Stimulated activated CD4-positive, alpha-beta T cell treated with anti-CD3 and anti-CD28 coated beads, TNF-alpha, amount 100 ng/mL, for 48 hours (primary cell): ENCODE measurements at places on chromosomes 7 and 10.
A peak's percentile ranks its signal among the peaks of the same experiment; 100 is the strongest.

GRCh38 chr7:137947046-137947445 is 54.8 kb downstream of the CREB3L2 start:
- DNase-seq, result no peak

DNA sequence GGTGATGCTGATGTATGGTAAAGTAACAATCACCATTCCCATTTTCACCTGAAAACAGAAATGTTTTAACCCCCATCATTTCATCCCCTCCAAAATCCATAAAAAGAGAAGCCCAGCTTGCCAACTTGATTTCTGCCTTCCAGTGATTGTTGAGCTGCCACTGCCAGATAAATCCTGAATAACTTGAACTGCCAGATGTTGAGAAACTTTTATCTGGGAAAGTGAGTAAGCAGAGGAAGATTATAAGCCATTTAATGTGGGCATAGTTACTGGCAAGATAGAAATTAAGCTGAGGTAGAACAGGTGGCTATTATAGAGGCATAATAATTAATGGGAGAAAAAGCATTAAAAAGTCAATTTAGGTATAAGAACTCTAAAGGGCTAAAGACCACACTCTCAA is 534.1 kb downstream of the ANKRD7 start:
- no peak for DNase-seq

DNA sequence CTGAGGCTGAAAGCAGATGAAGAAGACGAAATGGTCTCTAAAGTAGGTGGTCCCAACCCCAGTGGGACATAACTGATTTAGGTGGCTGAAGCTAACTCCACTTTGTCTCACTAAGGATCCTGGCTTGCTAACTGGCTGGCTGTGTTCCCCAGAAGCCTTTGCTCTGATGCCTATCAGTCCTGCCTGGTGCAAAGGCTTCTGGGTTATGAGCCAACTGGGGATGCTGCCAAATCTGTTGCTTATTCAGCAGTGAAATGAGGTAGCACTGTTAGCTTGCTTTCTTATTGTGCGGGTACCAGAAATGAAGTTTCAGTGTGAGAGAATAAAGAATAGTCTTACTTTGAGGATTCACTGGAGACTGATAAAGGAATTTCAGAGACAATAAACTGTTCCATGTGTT is 18.1 kb downstream of the PRKG1 start:
- DNase-seq, result no peak

GRCh38 chr7:133512560-133512959 is 259.7 kb downstream of the EXOC4 start:
- no peak for DNase-seq

- DNase-seq, result no peak
Observed at GRCh38 chr7:77538281-77539212, 1.5 kb downstream of the PTPN12 start.

DNA sequence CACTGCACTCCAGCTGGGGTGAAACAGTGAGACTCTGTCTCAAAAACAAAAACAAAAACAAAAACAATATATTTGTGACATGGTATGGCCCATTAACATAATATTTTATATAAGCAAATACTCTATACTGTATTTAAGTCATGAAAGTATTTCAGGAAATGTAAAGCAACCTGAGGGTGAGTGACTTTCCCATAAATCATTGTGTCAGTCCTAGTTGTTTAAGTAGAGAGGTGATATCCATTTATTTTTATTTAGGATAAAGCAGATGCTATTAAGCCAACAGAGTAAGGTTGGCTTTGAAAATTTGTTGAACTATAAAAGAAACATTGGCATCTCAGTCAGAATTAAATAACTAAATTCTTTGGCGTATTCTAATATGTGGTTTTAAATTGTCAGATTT is 60.5 kb downstream of the MKLN1 start:
- no peak for DNase-seq

DNA sequence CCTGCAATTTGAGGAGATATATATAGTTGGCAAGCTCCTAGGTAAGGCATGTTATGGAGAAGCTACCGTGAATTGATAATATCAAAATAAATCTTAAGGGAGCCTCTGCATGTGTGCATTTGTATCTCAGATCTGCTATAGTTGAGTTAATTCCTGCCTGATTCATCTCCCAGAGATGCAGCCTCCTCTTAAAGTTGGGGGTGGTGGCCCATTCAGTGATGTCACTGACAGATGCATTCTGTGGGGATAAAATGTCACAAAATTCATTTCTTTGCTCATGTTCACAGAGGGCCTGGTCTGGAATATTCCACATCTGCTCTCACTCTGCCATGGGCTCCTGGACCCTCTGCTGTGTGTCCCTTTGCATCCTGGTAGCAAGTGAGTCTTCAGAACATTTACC is 185.8 kb upstream of the PRSS1 start:
- no peak for DNase-seq

GRCh38 chr10:130741901-130742855 is 569.3 kb downstream of the TCERG1L start:
- no peak for DNase-seq

GRCh38 chr7:112001091-112001826 is 204.9 kb downstream of the DOCK4 start:
- no peak for DNase-seq

GRCh38 chr7:83524277-83525075 is 124.5 kb downstream of the SEMA3E start:
- no peak for DNase-seq

- DNase-seq, result peak; percentile 49
Observed at GRCh38 chr10:114470956-114471905, 66.9 kb upstream of the AFAP1L2 start.

- no peak for DNase-seq
Observed at GRCh38 chr10:118944959-118945633, 84.4 kb upstream of the NANOS1 start.

- DNase-seq, result no peak
Observed at GRCh38 chr10:10828623-10829022, 189.0 kb upstream of the CELF2 start.

DNA sequence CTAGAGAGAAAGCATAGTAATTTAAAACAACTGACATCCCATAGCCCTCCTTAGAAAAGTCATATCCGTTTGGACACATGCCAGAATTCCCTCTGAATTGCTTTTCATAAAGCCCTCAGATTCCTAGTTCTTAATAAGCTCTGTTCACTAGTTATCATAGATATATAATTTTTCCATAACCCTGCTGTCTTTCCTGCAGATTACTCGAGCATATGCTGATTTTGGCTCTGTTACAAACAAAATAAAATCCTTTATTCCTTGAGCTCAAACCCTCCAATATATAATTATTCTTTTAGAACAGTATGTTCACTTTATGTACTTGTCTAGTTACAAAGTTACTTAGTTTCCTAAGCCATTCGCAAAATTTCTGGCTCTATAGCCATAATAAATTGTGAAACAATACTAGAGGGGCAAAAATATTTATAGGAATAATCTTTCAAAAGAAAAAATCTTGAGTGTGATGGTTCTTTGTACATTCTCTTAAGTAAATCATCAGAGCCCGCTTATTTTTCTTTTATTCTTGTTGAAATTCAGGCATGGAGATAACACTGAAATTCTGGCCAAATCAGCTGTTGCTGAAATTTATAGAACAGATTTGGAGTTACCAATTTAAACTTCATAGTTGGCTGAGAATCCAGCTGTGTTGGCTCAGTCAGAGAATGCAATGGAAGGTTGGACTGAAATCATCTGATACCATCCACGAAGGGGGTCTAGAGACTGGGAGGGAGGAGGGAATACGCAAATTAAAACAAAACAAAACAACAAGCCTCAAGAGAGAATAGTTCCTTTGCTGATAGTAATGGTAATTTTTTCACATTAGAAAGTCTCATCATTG is 146.1 kb upstream of the TMEM196 start:
- no peak for DNase-seq

DNA sequence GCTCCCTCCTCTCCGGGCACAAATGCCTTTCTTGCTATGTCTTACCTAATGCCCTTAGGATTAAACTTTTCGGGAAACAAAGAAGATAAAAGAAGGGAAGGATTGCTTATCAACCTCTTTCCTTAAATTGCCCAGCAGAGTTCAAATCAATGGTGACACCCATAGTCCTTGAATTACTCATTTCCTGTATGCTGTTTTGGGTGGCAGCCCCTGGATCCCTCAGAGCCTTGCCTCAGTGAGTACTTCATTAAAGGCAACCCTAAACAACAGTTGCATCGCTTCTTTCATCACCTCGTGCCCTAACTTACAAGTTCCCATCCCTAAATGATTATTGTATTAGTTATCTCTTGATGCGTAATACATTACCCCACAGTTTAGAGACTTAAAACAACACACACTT is 31.6 kb upstream of the WAPL start:
- no peak for DNase-seq

GRCh38 chr10:5461914-5462840 is 37.2 kb downstream of the CALML5 start:
- no peak for DNase-seq

DNA sequence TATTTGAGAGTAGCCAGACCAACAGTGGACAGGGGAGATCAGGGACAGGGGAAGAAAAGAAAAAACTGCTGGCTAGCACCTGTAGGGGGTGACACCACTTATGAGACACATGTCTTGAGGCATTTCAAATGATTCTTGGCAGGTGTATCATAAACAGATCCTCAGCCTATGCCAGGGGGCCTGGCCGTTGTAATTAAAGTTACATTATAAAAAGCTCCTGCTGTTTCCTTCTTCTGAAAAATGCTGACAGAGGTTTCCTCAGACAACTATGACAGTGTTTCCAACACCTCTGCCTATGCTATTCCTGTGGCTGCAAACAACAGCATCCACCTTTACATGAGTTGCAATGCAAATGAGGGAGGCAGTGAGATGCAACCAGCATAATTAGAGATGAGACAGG is 281.0 kb upstream of the PTER start:
- DNase-seq, result no peak

DNA sequence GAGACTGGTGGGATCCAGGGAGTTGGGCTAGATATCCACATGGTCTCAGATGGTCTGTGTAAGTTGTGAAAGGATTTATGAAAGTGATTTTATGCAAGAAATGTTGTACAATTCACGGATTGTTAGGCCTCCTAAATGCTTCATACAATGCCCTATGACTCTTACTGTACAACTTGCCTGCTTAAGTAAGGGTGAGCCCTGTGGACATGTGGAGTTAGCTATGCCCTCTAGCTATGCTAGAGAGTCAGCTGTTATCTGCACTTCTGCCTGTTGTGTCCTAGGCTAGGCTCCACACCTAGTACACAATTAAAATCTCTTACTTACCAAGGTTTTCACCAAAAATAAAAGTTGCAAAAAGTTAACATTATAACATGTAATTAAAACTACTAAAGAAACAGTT is 1.7 kb upstream of the CFAP43 start:
- DNase-seq, result no peak

DNA sequence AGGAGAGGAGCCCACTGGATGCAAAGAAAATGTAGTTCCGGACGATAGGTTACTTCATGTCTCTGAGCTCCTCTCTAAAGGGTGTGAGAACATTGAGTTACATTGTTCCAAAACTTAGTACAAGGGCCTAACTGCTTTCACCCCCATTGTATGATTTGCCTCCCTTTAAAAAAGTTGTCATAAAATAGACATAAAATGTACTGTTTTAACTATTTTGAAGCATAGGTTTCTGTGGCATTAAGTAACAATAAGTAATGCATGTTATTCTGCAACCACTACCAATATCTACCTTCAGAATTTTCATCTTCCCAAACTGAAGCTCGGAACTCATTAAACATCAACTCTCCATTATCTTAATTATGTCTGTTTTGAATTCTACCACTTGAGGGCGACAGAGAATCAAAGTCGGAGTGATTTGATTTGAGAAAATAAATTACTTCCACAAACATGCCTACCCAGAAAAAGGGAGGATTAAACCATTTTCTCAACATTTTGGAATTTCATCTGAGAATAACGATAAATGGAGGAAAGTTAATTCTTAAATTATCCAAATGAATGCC is 2.7 kb downstream of the IGFBP1 start:
- DNase-seq, result no peak

DNA sequence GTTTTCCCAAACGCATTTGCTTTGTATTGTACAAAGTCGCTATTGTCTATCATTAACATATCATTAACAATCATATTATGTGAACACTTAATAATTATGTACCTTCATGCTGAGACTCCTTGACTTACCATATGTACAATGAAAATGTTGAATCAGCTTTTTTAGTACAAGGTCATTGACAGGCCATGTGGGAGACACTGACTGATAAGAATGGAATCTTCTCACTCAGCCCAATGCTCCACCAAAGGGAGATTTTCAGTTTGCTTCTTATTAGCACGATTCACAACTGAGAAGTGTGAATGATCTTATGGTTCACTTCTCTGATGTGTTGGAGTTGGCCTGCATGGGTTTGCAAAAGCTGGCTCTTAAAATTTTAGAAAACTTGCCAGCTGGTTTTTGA is 253.5 kb upstream of the TEX47 start:
- no peak for DNase-seq

GRCh38 chr10:13795653-13796555 is 209.1 kb downstream of the PRPF18 start:
- DNase-seq, result no peak

- DNase-seq, result no peak
Observed at GRCh38 chr10:44685747-44686146, 225.4 kb upstream of the TMEM72 start.

- DNase-seq, result no peak
Observed at GRCh38 chr10:85612378-85612775, 754.2 kb downstream of the GRID1 start.

GRCh38 chr7:132112106-132112505 is 464.2 kb downstream of the PLXNA4 start:
- no peak for DNase-seq
